ENCODE measurements at places on chromosomes 2 and 18.

GRCh38 chr2:107466984-107467773 is 359.5 kb upstream of the RGPD4 start:
- no peak for DNase-seq

GRCh38 chr2:141692829-141693228 is 438.0 kb downstream of the LRP1B start:
- no peak for DNase-seq

- no peak for DNase-seq
Observed at GRCh38 chr2:14530506-14530905, 102.0 kb upstream of the LRATD1 start.

GRCh38 chr2:122525336-122525735 is 769.9 kb downstream of the TSN start:
- DNase-seq: no peak

DNA sequence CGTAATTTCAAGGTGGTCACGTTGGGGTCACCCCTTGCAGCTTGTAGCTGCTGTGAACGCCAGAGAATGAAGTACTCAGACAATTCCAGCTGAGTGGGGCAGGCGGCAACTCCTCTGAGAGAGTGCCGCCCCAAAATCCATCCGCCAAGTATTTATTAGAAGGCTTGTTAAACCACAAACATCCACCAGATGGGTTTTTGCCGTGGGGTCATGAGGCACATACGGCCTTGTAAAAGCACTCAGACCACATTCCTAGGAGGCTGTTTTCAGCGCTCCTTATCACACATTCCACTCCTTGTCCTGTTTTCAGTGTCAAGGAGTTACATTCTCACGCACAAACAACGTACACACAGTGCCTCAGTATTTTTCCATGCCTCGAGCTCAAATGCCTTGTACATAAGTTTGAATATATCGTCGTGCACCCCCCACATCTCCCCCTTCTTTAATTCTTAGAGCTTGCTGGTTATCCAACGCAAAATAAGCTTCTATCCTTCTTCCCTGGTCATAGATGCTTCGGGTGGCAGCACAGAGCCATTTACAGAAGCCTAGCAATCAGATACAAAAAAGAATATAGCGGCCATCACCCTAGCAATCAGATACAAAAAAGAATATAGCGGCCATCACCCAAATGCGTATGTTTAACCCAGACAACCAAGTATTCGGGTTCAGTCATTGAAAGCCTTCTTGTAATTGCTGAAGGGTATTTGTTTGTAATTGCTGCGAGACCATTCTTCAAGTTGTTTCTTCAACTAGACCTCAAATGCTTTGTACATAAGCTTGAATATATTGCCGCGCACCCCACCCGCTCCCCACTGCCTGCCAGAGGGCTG is 7.3 kb downstream of the ALPP start:
- no peak for DNase-seq

GRCh38 chr2:67218056-67218455 is 179.1 kb upstream of the ETAA1 start:
- no peak for DNase-seq

- DNase-seq: no peak
Observed at GRCh38 chr18:79476031-79476917, 80.5 kb downstream of the NFATC1 start.

DNA sequence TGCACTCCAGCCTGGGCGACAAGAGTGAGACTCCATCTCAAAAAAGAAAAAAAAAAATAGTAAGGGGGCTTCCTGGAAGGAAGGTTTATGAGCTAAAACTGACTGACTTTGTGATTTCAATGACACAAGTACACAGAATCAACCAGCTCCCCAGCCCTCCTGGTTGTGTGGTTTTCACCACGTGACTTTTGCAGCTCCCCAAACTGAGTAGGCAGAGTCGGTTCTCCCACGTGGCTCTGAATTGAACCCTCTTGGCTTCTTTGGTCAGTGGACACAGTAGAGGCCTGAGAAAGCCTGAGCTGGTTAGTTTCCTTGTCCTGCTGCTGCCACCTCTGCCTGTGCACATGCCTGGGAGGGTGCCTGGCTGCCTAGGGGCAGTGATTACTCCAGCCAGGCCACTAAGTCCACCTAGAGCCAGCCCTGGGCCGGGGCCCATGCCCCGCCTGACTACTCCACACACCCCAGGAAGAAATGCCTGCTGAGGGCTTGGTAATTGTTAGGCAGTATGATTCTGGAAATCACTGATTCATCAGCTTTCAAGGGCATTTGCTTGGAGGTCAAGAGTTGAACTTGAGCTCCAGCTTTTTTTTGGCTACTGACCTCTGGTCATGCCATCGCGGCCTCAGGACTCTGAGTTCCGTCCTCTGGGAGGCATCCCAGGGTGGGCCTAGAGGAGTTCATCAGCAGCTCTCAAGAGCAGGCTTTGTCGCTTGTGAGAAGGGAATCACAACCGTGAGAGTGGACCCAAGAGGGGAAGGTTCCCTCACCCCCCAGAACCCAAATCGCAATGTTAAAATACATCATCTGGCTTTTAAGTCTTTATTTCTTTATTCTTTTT is 431.9 kb upstream of the HS6ST1 start:
- DNase-seq: no peak

DNA sequence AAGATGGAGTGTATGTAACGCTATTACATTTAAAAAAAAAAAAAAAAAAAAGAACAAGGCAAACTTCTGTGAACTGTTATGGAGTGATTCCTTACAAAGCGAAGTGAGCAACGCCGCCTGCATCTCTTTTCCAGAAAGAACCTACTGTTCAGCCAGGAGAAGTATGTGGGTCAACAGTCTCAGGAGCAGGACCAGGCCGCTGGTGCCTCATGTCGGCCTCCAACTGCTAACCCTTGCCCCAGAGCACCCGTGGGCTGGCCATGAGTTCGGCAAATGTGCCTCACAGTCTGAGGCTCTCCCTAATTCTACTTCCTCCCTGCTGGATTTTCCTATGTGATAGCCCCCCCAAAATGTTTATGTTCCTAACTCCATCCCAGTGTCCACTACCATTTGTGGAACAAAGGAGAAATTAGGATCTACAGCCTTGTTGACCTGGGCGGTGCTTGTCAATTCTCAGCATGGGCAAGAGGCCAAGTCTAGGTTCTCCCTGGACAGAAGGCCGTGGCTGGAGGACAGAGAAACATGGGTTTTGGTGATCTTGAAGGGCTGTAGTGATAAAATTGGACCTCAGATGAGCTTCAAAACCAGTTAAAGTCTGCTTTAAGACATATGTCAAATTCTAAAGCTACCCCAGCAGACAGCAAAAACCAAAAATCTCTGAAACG is 15.9 kb downstream of the FAM168B start:
- DNase-seq: no peak

- DNase-seq: no peak
Observed at GRCh38 chr2:238162846-238163441, 4.2 kb downstream of the ERFE start.
